ENCODE measurements at places on chromosomes 2 and 18.
A peak's percentile ranks its signal among the peaks of the same experiment; 100 is the strongest.

DNA sequence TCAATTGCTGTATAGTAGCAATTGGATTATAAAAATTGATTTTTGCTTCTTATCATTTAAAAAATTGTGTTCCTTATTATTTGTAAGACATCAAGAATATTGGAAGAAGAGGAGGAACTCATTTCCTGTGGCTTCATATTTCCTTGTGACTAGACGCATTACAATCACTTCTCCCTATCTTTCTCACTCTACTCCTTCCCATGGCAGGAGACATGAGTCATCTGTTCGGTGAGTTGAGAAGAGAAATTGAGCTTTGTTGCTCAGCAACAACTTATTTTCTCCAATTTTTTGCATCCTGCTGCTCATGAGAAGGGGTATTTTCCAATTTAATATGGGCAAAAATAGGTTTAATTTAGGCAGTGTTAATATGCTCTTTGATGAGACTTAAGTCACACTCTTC lies 1783.9 kb downstream of the SUCLG1 start:
- DNase-seq: no peak

GRCh38 chr2:9639740-9640343 lies 9.0 kb upstream of the YWHAQ start:
- peak; percentile 52 for DNase-seq

DNA sequence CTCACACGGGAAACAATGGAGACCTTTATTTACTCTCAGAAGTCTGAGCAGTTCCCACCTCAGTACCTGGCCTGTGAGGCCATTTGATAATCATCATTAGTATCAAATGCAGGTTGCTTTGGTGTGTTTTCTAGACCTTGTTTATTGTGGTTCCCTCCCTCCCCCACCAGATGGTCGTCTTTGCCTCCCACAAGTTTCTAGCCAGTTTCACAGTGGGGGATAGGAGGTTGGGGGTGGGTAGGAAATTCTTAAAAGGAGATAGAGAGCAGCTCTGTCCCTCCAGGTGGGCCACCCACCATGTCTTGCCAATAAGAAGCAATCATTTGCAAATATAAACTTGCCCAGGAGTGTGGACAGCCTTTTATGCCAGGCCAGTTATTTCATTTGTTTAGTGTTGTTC lies 31.3 kb downstream of the SETBP1 start:
- DNase-seq: no peak

DNA sequence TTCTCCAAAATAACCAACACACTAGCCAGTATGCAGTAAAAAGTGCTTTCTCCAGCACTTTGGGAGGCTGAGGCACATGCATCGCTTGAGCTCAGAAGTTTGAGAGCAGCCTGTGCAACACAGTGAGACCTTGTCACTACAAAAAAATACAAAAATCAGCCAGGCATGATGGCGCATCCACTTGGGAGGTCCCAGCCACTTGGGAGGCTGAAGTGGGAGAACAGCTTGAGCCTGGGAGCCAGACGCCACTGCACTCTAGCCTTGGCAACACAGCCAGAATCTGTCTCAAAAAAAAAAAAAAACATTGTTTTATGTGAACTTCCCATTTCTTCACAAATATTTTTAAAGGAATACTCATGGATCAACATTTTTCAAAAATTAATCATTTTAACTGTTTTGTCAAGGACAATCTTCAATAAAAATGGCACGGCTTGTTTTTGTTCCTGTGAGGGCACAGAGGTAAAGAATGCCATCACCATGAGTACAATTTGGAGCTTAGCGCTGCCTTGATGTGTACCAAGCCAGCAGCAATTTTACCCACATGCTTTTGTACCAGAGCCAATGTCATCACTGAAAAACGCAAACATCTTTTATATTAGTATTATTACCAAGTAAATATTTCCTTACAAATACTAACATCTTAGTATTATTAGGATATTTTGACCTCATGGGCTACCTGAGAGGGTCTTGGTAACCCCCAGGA lies 26.7 kb downstream of the RAB1A start:
- no peak for DNase-seq

GRCh38 chr2:145759228-145759915 lies 1239.5 kb upstream of the ZEB2 start:
- no peak for DNase-seq

GRCh38 chr2:121101093-121101715 lies 183.8 kb downstream of the TFCP2L1 start:
- no peak for DNase-seq
